Stimulated activated CD4-positive, alpha-beta T cell treated with anti-CD3 and anti-CD28 coated beads, TNF-alpha, amount 100 ng/mL, for 48 hours (primary cell): ENCODE measurements at places on chromosomes 1 and 21.

DNA sequence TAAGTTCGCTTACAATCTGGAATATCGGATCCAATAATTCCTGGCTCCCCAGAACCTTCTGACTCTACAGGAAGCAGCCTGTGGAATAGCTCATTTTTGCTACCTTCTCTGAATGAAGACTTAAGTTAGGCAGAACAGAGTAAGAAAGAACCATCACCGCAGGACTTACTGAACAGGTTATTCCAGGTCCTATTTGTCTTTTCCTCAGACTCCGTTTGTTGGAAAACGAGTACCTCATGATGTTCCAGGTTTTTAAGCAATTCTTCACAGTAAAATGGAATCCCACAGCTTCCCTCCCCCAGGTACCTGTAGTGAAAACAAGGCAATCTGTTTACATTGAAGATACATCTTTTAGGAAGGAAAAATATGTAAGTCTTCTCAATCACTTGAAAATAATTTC, 59.8 kb downstream of the ADCY10 start:
- no peak for DNase-seq

DNA sequence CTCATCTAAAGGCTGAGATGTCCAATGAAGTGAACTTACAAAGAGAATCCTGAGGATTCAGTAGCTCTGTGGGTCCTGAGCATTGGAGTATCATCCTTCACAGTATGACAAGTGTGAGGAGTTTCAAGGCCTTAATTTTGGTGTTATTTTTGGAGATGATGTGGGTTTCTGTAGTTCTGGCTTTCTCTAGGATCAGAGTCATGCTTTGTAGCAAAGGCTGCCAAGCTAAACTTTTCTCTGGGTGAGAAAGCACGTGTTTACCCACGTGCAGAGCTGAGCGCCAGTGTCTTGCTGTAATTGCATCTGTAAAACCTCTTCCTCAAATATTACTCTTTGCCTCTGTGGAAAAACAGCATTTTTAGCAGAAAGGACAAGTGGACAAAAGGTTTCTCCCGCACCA, 387.8 kb upstream of the LYPLAL1 start:
- no peak for DNase-seq

DNA sequence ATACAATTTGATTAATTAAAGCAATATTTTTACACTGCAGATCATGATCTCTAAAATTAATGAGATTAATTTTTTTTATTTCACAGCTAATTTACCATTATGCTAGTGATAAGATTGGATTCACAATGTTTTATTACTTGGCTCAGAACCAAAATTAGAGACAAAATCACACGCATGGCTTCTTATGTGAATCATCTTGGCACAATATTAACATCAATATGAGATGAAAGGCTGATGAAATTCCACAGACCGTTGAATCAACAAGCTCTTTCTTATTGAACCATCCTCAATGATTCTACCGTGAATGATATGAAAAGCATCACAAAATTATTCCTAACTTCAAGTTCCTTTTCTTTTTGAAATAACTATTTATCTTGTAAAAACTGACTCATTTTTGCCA, 544.9 kb downstream of the KCNT2 start:
- DNase-seq, result no peak

GRCh38 chr1:77817368-77818209, 38.1 kb downstream of the MIGA1 start:
- no peak for DNase-seq

DNA sequence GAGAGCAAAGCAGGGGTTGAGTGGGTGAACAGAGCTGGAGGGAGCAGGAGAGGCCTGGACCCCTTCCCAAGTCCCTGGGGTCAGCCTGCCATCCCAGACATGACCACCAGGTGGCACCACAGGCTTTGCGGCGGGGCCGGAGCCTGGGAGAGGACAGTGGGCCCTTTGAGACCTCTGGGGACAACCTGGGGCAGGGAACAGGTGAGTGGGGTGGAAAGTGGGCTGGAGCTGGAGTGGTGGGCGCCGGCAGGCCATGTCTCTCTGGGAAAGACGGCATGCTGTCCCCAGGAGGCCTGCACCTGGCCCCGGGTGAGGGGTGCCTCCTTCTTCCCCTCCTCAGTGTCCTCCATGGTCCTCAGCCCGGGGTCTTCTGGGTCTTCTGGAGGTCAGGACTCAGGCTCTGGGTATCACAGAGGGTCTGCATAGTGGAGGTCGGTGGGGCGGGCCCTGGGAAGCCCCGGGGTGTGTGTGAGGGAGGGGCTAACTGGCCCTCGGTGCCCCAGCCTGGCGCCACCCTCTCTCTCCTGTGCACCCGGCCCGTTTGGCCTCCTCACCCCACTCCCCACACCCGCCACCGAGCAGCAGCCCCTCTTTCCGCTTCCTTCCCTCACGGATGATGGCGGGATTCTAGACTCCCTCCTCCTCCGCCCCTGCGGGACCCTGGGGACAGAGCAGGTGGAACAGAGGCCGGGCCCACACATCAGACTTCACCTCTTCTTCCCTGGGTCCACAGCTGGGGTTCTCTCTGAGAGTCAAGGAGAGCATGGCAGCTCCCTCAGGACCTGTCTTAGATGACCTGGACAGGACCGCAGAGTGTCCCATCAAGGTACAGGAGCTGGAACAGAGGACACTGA, 28.5 kb upstream of the PKP1 start:
- DNase-seq, result peak; percentile 48
